ENCODE measurements at places on chromosomes 7 and 10. TPM values are rescaled to one million over a fixed set of nuclear protein-coding genes. Genes with fewer than 3 reads are reported as not detected.

Gene CRPPA
- 1.1 TPM for total RNA-seq

Gene KCTD7
- total RNA-seq, result 28.0 TPM

Gene OPN4
- not detected for total RNA-seq

Gene C10orf67
- 0.20 TPM for total RNA-seq

Gene TMEM213
- 4.6 TPM for total RNA-seq

Gene RNF32
- total RNA-seq, result 3.7 TPM

Gene TAS2R38
- total RNA-seq, result not detected

Gene TBRG4
- 113 TPM for total RNA-seq

Gene AFAP1L2
- total RNA-seq, result 3.4 TPM

Gene WDR86
- not detected for total RNA-seq

Gene BMI1
- 50.7 TPM for total RNA-seq

Gene OR2A1
- total RNA-seq, result not detected

Gene IGF2BP3
- total RNA-seq, result 2.2 TPM

Gene ITIH5
- total RNA-seq, result not detected

Gene OR6B1
- total RNA-seq, result not detected

Gene SPDYE9
- total RNA-seq, result not detected

Gene ANKRD7
- not detected for total RNA-seq

Gene VAX1
- total RNA-seq, result not detected

Gene PLEKHA1
- total RNA-seq, result 4.2 TPM

Gene SLC13A4
- total RNA-seq, result not detected
